ENCODE measurements at places on chromosomes 5 and 9. TPM values are rescaled to one million over a fixed set of nuclear protein-coding genes. Genes with fewer than 3 reads are reported as not detected.

The ANKRD18A gene
- 0.19 TPM for total RNA-seq

The CTXN3 gene
- not detected for total RNA-seq

The NUTM2G gene
- not detected for total RNA-seq

The PRSS3 gene
- not detected for total RNA-seq

The C5orf63 gene
- 7.4 TPM for total RNA-seq

The GRIA1 gene
- not detected for total RNA-seq

The TDRD7 gene
- 15.3 TPM for total RNA-seq

The NUTM2F gene
- not detected for total RNA-seq

The RNF208 gene
- 2.9 TPM for total RNA-seq

The CCDC152 gene
- total RNA-seq: 6.4 TPM

The SPINK1 gene
- not detected for total RNA-seq

The PCDHGA7 gene
- not detected for total RNA-seq

The BAAT gene
- total RNA-seq: not detected

The CAMK2A gene
- total RNA-seq: not detected

The CACFD1 gene
- 1.1 TPM for total RNA-seq

The GDNF gene
- total RNA-seq: not detected

The PDE6A gene
- total RNA-seq: not detected

The MRPL50 gene
- 8.3 TPM for total RNA-seq

The ANKHD1 gene
- total RNA-seq: 124 TPM

The TRIM36 gene
- total RNA-seq: not detected

The ASTN2 gene
- total RNA-seq: 4.0 TPM
